ENCODE measurements at places on chromosomes 4 and X.

DNA sequence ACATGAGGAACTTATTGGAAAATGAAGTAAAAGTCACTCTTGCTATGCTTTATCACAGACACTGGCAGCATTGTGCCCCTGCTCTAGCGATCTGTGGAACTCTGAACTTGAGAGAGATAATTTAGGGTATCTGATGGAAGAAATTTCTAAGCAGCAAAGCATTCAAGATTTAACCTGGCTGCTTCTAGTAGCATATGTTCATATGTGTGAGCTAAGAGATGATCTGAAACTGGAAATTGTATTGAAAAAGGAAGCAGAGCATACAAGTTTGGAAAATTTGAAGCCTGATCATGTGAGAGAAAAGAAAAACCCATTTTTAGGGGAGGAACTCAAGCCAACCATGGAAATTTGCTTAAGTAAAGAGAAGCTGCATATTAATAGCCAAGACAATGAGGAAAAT lies 657.7 kb downstream of the TRAM1L1 start:
- DNase-seq = no peak

DNA sequence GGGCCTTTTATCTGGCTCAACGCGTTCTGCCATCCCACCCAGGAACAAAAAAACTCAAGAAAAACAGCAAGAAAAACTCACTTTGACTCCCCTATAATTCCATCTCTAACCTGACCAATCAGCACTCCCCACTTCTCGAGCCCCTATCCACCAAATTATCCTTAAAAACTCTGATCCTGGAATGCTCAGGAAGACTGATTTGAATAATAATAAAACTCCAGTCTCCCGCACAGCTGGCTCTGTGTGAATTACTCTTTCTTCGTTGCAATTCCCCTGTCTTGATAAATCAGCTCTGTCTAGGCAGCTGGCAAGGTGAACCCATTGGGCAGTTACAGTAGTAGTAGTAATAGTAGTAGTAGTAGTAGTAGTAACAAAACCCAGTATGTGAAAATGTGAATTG lies 165.7 kb upstream of the CASK start:
- no peak for DNase-seq

DNA sequence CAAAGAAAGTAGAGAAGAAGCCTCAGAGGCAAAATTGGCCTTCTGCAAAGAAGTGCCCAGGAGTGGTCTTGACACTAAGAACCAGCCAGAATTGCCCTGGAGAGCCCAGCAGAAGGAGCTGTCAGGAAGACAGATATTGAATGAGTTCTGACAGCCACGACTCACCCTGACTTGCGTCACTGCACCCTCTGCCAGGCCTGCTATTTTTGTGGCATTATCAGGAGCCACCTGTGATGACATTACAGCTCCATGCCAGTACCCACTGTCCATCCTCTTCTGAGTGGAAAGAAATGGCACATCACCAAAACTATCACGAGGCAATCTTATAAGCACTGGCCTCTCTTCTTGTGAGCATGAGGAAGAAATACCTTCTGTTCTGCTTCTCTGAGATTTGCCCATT lies 67.7 kb downstream of the SMIM20 start:
- DNase-seq = no peak

GRCh38 chrX:107565931-107566603 lies 62.2 kb upstream of the PRPS1 start:
- DNase-seq = no peak

GRCh38 chr4:62398318-62398717 lies 1198.2 kb downstream of the ADGRL3 start:
- no peak for DNase-seq

- DNase-seq = no peak
Measured at GRCh38 chrX:23228454-23228853, 106.2 kb upstream of the PTCHD1 start.

DNA sequence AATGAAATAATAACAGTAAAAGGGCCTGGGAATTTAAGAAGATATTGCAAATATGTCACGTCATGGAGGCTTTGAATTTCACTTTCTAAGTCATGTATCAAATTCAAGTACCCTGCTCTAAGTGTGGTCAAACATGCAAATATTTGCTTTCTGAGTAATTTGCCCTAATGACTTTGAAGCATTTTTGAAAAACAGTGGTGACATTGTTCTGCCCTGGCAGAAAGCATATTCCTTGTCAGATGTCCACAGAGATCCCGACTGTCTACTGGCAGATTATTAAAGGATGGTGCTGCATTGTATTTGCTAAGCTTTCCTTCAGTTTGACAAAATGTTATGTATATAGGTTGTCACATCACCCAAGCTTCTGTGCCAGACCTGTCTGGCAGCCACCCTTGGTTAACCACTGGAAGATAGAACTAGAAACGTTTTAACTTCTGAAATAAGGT lies 92.5 kb downstream of the ANK2 start:
- no peak for DNase-seq

DNA sequence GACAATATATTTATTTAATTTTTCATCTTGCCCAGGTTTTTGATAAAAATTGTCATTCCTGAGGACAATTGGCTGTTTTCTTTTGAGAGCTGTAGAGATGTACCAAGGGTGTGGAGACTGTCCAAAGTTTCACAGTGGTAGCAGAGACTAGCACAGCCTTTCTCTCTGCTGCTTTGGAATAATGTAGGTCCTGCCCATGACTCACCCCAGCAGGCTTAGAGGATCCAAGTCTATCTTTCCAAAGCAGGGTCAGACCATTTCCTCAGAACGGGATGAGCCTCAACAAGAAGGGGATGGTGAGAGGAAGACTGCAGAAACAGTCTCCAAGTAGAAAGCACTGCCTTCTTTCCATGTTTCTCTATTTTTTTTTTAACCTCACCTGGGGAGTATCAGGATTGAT lies 131.5 kb upstream of the RPL34 start:
- DNase-seq = no peak

DNA sequence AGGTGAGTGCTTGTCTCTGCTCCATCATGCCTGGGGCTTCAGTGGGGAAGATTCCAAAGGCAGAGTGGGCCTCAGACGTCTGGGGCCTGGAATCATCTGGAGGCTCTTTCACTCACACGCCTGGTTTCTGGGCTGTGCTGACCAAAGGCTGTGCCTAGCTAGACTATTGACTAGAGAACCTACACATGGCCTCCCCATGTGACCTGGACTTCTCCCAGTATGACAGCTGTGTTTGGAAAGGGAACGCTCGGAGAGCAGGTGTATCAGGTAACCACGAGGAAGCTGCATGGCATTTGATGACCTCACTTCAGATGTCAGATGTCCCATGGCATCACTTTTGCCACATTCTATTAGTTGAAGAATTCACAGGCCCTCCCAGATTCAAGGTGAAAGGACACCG lies 51.0 kb downstream of the ADGRL3 start:
- DNase-seq = no peak

- DNase-seq = peak; percentile 13
Measured at GRCh38 chr4:11428899-11429698, 405 bp upstream of the HS3ST1 start.

DNA sequence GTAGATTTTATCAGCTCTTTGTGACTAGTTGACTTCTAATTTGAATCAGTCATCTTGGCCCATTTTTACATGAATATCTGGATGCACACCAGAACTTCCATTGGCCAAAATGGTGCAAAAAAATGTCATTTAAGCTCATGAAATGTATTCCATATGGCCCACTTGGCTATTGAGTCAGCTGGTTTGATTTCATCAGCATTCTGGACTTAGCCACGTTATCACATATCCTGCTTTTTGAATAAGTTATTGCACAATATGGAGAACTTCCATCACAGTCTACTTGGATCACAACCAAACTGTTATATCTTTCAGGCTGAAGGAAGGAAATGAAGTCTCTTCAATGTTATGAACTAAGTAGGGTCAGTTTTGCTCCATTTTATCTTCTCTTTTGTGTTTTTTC lies 640.6 kb downstream of the PCDH7 start:
- no peak for DNase-seq

- no peak for DNase-seq
Measured at GRCh38 chr4:94341481-94342370, 910 bp downstream of the HPGDS start.

DNA sequence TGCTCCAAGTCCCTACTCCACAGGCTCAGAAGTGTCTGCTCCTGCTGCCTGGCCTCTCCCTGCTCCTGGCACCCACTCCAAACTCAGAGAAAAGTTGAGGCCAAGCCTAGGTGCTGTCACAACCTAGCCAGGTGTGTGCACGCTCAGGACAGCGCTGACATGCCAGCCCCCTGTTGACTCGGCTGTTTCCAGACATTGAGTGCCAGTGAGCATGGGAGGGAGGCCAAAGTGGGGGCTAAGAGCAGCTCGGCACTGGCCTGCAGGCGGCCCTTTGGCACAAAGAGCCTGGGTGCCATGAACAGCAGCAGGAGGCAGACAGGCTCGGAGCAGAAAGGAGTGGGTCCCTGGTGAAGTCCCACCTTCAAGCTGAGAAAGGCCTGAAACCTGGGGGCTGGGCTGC lies 79.6 kb upstream of the DDX60 start:
- DNase-seq = no peak

GRCh38 chrX:30649859-30650258 lies 3.4 kb upstream of the GK start:
- DNase-seq = no peak

DNA sequence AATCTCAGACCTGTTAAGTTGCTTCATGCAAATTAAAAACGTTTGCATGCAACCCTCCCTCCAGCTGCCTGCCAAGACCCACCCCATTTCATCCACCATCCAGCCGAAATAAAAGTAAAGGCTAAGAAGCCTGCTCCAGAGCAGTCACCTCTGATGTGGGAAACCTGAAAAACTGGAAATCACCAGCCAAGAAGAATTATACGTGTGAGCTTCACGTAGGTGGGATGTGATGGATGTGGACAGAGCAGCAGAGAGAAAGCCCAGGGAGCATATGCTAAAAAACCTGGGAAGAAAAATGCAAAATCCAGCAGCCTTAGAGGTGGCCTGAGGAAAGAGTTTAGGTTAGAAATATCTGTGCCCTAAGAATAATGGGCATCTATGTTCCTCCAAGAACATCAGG lies 160.6 kb upstream of the STS start:
- DNase-seq = no peak

DNA sequence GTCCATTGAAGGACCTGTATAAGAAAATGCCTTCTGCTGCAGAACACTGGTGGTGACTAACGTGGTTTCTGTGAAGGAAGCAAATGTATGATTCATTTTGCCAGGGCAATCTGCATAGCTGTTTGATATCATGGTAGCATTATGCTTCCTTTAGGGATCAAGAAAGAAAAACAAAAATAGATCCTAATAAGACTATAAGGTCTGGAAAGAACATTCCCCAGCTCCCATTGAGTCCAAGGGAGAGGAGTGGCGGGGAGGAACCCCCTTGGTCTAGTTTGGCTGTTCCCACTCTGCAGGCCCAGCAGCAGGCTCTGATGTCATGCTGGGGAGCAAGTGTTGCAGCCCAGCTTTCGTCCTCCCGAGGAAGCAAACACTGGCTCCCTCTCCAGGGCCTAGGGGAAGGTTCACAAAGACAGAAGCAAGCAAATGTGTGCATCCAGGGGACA lies 154.5 kb upstream of the GALNT7 start:
- no peak for DNase-seq

- no peak for DNase-seq
Measured at GRCh38 chrX:129641941-129642340, 12.8 kb downstream of the APLN start.

DNA sequence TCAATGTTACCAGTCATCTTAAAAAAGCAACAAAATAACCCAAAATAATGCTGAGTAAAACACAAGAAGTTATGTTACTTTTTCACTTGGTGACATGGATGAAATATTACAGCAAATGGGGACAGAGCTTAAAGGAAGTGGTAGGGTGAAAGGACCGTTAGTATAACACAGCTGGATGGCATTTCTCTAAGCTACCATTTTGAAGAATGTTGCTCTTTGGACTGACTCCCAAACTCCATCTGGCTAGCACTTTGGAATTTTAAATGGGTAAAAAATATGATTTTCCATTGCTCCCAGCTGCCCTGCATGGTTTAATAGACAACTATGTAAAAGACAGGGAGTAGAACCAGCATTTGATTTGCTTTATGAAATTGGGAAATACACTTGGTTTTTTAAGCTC lies 27.6 kb downstream of the CLCN5 start:
- DNase-seq = no peak

DNA sequence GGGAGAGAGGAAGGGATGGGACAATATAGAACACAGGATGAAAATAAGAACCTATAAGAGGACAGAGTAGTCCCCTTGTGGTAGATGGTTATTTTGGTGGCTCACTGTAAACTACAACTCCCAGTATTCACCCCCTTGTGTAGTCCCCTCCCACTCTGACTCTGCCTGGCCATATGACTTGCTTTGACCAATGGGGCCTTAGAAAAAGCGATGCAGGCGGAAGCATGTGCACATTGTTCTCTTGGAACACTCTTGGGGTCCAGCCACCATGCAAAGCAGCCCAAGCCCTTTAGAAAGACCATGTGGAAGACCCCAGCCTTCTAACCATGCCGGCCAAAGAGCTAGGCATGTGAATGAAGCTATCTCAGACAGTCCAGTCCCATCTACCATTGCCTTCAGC lies 415.0 kb downstream of the BCOR start:
- no peak for DNase-seq

DNA sequence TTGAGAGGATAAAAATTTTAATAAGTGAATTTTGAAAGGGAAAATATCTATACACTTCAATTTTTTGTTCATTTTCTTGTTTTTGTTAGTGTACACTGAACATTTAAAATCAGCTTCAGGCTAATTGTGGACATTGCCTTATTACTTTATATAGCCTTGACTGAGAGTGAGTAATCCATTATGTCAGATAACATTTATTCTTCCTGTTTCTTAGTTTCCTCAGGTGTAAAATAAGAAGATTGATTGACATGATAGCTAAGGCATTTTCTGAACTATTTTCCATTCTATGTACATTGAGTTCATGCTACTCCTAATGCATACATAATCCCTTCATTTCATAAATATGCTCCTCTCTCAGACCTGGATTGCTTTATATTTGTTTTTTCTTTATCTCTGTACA lies 607.3 kb upstream of the AADAT start:
- DNase-seq = no peak

- no peak for DNase-seq
Measured at GRCh38 chr4:153126137-153126536, 78.1 kb upstream of the TRIM2 start.

DNA sequence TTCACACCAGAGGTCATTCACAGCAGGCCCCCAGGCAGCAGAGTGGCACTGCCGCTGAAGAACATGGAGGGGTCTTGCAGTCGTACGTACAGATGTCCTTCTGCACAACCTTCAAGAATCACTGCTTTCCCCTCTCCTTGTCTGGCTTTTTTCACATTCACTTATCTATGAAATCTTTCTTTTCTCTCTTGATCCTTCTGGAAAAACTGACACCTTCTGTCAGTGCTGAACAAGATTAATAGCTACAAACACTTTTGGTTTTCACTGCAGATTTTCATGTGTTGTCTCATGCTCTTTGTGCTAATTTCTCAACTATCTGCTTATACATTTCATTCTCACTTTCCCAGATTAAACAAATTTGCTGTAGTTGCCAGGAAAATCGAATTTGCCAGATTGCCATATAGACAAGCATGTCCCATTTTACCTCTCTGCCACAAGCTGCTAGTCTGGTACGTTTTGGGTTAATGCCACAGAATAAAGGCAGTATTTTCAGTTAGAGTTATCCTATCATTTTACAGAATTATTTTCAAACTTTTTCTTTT lies 83.1 kb downstream of the RPS3A start:
- no peak for DNase-seq

- no peak for DNase-seq
Measured at GRCh38 chr4:80257851-80258250, 8.6 kb upstream of the FGF5 start.

- DNase-seq = no peak
Measured at GRCh38 chr4:128675083-128675482, 134.4 kb upstream of the JADE1 start.

- no peak for DNase-seq
Measured at GRCh38 chrX:17415242-17415810, 40.3 kb downstream of the NHS start.

GRCh38 chr4:100795581-100795980 lies 277.8 kb upstream of the EMCN start:
- no peak for DNase-seq
